ENCODE measurements at places on chromosomes 7 and 10.

DNA sequence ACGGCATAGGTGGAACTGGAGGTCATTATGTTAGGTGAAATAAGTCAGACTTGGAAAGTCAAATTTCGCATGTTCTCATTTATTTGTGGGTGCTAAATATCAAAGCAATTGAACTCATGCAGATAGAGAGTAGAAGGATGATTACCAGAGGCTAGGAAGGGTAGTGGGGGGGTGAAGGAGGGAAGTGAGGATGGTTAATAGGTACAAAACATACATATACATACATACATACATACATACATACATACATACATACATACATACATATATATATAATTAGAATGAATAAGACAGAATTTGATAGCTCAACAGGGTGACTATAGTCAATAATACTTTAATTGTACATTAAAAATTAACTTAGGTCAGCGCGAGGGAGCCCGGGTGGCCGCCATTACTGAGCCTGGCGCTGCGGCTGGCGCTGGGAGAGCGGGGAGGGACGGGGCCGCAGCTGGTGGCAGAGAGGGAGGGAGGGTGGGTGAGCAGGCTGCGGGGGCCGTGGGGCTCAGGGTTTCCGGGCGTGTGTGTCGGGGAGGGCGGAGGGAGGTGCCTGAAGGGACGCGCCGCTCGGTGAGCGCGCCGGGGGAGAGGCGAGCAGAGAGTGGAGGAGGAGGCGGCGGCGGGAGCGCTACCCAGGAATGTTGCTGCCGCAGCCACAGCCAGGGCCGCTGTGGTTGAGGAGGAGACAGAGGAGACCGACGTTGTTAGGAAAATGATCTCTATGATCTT, 85.8 kb upstream of the EGFR start:
- peak; percentile 80 for DNase-seq

DNA sequence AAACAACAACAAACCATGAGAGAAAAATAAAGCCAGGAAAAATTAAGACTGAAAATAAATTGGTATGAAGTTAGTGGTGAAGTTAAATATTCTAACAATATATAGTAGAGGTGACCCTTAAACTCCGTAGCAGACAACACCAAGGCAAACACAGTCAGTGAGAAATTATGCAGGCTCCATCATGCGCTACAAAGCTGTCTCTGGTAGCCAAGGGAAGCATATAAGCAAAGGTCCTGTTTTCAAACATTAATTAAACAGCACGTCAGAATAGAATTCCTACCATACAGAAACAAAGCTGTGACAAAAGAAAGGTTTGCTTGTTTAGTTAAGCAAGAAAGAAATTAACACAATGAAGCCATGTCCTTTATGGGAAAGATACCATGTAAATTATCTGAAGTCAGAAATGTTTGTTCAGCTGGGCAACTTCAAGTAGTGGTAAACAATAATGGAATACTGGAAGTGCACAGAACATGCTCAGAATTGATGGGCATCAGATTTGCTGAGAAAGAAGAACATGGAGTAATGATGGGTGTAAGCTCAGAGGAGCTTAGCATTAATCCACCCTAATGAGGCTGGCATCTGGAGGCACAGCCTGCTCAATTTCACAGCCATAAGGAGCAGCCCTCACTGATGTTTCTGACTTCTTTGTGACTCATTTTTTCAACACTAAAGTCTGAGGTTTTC, 75.7 kb downstream of the IGF2BP3 start:
- no peak for DNase-seq

- DNase-seq = no peak
These were observed 9.8 kb downstream of the DHX32 start for GRCh38 chr10:125871338-125871737.

- no peak for DNase-seq
These were observed 27.4 kb downstream of the COL1A2 start for GRCh38 chr7:94422136-94422535.

DNA sequence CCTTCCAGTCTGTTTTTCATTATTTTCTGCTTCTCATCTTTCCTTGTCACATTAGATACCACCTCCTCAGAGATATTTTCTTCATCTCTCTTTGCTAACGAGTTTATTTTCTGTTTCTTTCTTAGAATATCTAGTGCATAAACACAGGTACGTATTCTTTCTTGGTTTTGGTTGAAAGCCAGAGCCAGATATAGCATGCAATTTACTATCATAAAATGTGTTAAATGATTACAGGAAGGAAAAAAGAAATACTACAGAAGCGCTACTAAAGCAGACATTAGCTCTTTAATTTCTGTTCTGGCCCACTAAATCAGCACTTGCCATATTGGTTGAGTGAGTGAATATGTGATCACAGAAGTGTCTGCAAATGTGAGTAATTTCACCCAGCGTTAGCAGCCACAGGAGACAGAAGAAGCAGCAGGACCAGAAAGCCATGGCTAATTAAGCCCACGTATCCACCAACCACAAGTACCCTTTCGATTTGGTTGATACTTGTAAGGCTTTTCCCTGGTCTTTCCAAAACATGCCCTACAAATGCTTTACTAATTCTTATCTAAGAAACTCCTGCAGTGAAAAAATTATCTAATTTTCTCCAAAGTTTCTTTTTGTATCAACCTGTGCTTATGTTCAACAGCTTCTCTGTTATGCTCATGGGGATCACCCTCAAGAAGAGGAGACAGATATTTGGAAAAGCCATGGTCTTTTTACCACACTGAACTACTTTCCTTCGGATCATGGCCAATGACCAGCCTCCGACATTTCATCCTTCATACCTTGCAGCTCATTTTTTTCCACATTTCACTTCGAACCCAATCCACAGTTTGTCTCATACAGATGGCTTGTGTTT, 23.1 kb upstream of the MACC1 start:
- no peak for DNase-seq

DNA sequence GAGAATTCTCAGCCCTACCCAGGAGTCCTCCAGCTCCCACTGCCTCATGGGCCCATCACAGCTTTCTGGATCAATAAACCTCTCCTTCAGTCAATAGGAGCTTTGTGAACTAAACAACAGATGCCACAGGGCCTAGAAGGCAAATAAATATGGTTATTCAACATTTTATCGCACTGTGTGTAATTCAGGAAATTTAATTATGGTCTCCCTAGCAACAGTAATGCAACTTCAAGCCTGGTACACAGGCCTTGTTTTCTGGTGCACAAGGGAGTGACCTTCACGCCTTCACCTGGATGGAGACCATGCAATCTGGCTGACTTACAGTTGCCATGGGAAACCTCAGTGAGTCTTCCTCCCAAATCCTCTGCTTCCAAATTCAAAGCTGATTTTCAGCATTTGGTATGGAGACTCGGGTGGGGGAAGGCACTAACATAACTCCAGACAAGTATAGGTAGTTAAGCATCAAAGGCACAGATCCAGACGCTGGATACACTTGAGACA, 441.0 kb upstream of the NPVF start:
- no peak for DNase-seq

DNA sequence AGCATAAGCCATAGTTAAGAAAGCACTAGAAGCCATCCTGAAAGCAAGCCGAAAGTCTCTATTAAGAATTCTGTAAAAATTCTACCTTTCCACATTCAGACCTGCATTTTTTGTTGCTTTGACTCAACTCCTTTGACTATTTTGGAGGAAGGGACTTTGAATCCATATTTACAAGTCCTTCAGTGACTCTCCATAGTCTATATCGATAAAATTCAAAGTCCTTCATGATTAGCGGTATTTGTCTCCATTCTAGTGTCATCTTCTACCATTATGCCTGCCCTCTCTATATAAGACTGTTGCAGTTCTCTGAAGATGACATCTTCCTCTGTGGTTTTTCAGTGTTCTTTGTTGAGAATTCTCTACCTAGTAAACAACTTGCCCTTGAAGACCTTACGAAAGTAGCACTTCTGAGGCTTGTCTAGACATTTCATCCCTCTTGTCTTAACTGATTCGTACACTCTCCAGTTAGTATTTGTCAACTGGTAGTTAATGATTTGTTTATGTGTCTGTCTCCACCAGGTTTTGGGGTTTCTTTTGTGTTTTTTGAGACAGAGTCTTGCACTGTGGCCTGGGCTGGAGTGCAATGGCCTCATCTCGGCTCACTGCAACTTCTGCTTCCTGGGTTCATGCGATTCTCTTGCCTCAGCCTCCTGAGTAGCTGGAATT, 1.7 kb downstream of the CCSER2 start:
- no peak for DNase-seq

- DNase-seq = no peak
These were observed 21.6 kb downstream of the TES start for GRCh38 chr7:116231949-116232348.

GRCh38 chr10:7484456-7485243, 73.8 kb upstream of the SFMBT2 start:
- DNase-seq = no peak

DNA sequence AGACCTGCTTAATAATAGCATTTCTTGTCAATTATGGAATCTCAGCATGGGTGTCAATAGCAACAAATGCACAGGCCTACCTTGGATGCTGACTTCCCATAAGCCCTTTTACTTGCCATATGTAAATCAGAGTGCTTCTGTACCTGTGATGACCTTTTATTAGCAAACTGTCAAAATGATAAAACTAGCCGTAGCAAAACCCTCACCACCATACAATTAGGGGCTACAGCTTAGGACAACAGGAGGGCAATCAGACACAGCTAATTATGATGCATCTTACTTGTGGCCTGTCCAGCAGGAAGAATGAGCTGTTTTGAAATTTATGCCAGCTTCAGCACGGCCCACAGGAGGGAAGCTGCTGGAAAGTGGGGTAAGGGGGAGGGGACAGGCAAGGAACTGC, 201.6 kb downstream of the TAX1BP1 start:
- DNase-seq = no peak

- DNase-seq = no peak
These were observed 26.0 kb downstream of the PRPF18 start for GRCh38 chr10:13612654-13613373.

DNA sequence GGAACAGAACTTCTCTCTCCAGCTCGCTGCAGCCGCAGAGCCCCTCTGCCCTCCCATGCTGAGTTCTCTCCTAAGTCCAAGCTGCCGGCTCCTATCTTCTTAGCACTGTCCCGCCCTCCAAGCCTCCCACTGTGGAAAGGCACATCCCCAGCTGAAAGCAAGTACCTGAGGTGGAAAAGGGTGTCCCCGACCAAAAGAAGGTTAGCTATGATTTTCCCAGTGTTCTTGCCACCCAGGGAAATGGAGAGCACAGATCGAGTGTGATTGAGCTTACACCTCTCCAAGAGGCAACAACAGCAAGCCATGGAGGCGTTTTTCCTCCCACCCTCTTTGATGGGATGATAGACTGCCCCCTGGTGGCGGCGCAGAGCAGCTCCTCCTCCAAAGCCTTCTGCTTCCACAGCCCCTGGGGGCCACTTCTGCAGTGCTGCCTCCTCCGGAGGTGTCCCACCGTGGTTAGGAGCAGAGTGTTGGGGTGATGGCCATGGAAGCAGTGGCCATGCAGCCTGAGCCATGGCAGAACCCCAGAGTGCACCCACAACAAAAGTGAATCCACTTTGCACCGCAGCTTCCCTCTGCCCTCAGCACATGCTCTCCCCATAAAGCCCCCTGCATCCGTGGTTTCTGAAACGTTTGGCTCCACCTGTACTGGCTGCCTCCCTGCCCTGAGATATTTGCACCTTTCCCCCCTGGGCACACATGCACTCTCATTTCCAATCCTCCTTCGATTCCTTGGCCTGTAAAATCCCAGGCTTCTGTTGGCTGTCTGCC, 143.1 kb upstream of the STK17A start:
- peak; percentile 3 for DNase-seq

- no peak for DNase-seq
These were observed 35.5 kb downstream of the LRMDA start for GRCh38 chr10:75466886-75467285.

- no peak for DNase-seq
These were observed 143.5 kb downstream of the MLLT10 start for GRCh38 chr10:21677551-21677950.

- DNase-seq = no peak
These were observed 560.5 kb upstream of the MKI67 start for GRCh38 chr10:128686630-128687278.

DNA sequence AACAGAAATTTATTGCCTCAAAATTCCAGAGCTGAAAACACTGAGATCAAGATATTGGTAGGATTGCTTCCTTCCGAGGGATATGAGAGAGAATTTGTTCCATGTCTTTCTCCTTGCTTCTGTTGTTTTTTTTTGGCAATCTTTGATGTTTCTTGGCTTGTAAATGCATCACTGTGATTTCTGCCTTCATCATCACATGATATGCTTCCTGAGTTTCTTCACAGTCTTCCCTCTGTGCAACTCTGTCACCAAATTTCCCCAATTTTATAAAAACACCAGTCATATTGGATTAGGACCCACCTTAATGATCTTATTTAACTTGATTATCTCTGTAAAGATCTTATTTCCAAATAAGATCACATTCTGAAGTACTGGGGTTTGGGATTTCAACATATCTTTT, 14.7 kb downstream of the TMEM236 start:
- DNase-seq = no peak

- no peak for DNase-seq
These were observed 46.5 kb upstream of the KIAA1217 start for GRCh38 chr10:24162206-24162985.

GRCh38 chr10:86693721-86694369, 25.5 kb downstream of the LDB3 start:
- peak; percentile 37 for DNase-seq

Data from midbrain (tissue), 1 donor.